ENCODE measurements at places on chromosomes 16 and 17.

DNA sequence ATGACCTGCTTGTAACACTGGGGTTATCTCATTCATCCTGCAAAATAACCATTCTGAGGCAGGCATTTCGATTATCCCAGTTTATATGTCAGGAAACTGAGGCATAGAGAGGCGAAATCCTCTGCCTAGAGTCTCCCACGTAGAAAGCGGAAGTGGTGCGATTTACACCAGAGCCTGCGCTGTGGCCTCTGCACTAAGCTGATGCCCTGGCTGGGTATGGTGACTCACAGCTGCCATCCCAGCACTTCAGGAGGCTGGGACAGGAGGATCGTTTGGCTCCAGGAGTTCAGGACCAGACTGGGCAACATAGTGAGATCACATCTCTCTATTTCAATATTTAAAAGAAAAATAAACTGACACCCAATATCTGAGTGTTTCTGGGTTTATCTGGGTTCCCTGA is 59.3 kb upstream of the BCO1 start:
- no peak for DNase-seq

- DNase-seq, result no peak
Observed at GRCh38 chr17:57293077-57293476, 36.8 kb downstream of the MSI2 start.

DNA sequence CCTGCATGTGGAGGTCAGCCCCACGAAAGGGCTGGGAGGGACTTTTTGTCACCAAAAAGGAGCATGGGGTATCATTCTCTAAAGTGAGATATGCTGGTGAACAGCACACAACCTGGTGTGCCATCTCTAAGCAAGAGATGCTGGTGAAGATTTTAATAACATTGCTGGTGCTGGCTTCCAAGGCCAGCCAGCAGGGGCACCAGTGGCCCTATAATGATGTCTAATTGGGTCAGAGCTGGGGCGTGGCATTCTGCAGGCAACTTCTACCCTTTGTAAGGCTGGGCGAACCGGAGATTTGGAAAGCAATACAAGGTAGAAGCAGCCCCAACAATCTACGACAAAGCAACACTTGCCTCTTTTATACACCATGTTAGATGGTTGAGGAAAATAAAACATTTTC is 16.8 kb downstream of the SDR42E1 start:
- no peak for DNase-seq

DNA sequence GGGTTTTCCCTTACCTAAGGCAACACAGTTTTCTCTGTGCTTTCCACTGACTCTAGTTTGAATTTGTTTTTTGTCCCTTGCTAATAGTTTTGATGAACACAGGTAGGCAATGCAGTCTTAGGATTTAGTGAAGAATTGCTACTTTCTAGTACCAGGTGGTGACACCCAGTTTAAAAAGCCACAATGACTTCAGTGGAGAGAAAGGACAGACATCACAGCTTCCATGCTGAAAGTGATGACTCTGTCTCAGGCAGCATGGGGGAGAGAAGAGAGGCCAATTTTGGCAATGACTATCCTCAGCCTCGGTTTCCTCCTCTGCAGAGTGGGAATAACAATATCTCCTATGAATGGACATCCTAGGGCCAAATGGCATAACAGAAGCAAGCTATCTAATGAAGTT is 118.8 kb downstream of the AXIN2 start:
- DNase-seq, result no peak

GRCh38 chr17:57110579-57111325 is 25.7 kb downstream of the AKAP1 start:
- no peak for DNase-seq

GRCh38 chr16:88468275-88469129 is 15.4 kb downstream of the ZFPM1 start:
- DNase-seq, result no peak

DNA sequence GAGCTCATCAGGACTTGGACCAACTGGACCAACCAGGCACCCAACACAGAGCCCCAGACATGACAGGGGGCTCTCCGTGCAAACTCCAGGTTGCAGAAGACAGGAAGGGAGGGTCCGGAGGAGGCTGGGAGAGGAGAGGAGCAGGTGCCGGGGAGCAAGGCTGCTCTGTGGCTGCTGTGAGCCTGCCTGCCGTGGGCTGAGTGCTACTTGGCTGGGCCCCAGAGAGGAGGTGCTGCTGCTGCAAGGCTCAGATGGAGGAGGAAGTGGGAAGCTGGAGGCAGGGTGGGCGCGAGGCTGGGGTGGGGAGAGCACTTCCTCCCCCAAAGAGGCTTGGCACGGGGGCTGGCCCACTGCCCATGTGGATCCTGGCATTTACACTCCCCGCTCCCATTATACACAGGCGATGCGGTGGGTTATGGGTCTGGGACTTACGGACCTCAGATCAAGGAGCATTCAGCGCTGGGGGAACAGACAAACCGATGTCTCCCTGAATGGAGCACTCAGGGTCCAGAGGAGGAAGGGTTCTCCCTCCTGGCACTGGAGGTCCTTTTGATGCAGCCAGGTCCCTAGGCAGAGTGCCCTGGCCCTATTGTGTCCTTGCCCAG is 15.9 kb downstream of the EPOP start:
- no peak for DNase-seq

DNA sequence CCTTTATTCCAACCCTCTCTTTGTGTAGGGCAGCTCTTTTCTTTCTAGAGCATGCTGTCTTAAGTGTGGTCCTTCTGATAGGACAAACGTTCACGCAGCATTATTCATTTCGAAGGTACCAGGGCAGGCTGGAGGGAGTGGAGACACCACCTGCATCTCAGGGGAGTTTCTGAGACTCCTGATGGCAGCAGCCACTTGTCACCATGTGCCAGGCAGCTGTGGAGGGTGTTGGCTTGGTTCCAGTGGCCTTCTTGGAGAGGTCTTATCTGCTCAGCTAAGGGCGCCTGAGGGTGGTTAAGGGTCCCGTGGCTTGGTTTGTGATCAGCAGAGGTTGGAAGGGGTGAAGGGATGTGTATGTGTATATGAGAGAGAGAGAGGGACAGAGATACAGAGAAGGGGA is 257.1 kb upstream of the EEF2KMT start:
- no peak for DNase-seq

DNA sequence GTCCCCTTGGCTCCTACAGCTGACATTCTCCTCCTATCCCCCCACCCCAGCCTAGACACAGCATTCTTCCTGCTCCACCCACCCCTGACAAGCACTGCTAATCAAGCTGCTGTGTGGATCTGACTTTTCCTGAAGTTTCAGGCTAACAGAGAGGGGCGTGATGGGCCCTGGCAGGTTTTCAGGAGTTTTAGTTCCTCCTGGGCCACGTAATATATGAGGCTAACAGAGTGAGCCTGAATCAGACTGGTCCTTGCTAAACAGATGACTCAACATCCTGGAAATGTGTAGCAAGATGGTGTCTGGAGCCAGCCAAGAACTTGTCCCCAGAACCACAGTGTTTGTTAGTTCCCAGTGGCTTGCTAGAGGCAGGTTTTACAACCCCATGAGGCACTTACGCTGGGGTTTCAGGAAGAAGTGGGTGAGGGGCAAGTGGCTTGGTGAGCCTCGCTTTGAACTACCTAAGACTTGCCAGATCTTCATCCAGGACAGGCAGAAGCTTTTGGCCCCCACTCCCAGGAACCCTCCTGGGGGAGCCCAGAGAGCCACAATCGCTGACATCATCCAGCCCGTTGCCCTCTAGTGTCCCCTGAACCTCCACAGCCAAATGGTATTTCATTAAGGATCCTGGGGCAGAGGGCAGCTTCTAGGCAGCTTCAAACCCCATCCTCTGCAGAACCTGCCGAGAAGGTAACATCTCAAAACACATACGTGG is 15.9 kb downstream of the TMEM92 start:
- peak; percentile 99 for DNase-seq

- no peak for DNase-seq
Observed at GRCh38 chr16:69741951-69742904, 12.5 kb downstream of the NOB1 start.

- no peak for DNase-seq
Observed at GRCh38 chr17:80919331-80920311, 72.0 kb upstream of the CHMP6 start.

GRCh38 chr16:2196162-2196980 is at the start of gene CASKIN1:
CASKIN1 (minus strand) TSS chr16:2196605; CDS start chr16:2196432, 173 bp downstream.
- no peak for DNase-seq

DNA sequence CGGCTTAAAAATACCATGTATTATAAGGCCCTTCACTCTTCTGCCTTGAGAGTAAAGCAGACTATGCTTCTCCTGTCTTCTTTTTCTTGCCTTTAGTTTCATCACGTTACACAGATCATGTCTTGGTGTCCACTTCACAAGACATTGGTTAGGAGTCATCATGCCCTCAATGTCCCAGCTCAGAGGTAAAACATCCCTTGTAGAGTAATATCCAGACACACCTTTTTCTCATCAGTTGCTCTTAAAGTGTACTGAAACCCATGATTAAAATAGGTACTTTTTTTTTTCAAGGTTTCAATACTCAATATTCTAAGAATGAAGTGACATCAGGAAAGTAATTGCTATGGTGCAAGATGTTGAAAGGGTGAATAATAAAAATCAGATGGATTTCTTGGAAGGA is 267.8 kb downstream of the PMP22 start:
- no peak for DNase-seq

GRCh38 chr17:59842901-59843652 is 49.7 kb downstream of the TUBD1 start:
- DNase-seq, result no peak

- no peak for DNase-seq
Observed at GRCh38 chr16:13307255-13307654, 405.9 kb downstream of the SHISA9 start.

- DNase-seq, result no peak
Observed at GRCh38 chr17:66481271-66481670, 178.9 kb downstream of the PRKCA start.

GRCh38 chr17:12457493-12457892 is 208.2 kb upstream of the MYOCD start:
- DNase-seq, result no peak

DNA sequence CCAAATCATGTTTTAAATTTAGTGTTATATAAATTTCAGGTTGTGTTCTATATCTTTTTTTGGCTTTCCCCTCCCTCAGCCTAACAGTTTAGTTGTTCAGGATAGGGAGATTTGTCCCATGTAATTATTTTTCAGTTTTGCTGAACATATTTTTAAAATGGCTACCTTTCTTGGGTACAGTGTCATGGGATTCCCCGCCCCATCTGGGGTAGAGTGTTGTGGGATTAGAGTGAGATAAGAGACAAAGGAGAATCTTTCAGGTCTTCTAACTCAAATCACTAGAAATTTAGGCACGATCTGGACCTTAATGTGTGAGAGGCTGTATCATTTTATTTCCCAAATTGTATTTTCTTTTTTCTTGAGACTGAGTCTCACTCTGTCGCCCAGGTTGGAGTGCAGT is 24.8 kb downstream of the NFAT5 start:
- no peak for DNase-seq

DNA sequence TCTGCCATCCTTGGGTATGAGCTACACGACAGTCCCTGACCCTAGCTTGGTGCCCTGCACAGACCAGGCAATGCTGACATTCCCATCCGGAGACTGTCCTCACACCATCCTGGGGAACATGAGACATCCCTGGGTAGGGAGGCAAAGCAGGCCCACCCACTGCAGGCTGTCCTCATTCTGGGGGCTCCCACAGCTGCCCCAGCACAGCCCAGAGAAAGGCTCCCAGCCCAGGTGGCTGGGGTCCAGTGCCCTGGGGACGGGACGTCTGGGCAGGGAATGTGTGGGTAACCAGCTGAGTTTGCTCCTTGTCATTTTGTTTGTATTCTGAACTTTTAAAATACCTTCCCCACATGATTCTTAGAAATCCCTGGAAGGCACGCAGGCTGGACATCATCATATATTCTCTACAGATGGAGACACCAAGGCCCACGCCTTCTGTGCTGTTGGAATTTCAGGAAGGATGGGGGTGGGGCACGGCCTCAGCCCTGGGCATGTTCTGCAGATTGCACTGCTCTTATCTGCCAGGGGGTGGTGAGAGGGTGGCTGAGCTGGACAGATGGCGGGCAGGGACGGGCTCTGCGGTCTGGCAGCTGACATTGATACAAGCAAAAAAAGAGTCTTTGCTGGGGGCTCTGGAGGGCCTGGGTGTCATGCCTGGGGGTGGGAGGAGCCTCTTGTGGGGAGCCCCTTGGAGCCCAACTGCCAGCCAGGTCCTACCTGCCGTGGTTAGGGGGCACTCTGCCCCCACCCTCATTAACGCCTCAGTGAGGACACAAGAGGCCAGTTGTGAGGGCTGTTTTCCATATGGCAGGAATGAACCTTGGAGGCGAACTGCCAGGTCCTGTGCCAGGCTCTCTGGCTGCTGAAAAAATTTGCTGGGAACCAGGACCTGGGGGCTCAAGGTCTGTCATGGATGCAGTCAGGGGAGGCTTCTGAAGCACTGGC is 28.4 kb downstream of the LRRC75A start:
- no peak for DNase-seq

- no peak for DNase-seq
Observed at GRCh38 chr16:75248142-75248535, 3.3 kb downstream of the BCAR1 start.

- no peak for DNase-seq
Observed at GRCh38 chr17:8436844-8437171, 1.1 kb downstream of the NDEL1 start.

DNA sequence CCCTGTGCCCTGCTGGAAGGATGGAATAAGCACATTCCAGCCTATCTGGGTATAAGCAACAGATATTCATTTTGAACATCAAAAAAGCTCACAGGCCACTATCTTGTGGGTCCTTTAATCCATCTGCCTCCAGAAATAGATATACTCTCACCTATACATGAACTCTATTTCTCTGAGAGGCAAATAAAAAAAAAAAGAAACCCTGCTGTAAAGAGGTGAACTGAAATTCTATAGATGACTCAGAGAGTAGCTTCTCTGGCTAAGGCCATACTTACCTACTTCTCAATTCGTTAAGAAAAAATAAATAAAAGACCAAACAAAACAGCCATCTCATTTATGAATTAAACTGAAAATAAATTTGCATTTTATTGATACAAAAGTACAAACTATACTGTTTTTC is 86.3 kb downstream of the DYNLRB2 start:
- no peak for DNase-seq

DNA sequence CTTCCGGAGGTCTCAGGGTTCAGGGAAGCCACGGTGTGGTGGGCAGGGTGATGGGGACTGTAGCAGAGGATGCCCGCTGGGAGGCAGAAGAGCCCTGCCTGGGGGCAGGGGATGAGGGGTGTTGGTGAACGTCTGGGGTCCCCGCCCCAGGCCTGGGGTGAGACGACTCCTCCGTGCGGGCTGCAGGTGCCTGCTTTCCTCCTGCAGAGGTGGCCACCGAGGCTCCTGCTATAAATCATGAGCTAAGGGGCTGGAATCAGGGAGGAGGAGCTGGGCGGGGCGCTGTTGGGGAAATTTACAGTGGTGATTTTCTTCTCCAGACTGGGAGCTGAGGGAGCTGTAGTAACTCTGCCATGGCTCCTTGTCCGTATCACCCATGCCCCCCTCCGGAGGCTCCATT is 167.0 kb downstream of the MRM1 start:
- no peak for DNase-seq

DNA sequence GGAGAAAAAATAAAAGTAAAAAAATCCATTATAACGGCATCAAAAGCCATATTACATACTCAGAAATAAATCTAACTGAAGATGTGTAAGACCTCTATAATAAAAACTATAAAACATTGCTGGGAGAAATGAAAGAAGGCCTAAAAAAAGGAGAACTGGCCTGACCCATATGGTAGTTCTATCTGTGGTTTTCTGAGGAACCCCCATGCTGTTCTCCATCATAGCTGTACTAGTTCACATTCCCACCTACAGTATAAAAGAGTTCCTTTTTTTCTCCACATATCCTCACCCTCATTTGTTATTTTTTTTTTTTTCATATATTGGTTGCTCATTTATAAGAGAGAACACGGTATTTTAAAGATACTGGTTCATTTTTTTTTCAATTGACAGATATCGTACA is 191.8 kb downstream of the STX8 start:
- no peak for DNase-seq

Data from vagina (tissue), 2 donors.